ENCODE measurements at places on chromosomes 7 and 10.

DNA sequence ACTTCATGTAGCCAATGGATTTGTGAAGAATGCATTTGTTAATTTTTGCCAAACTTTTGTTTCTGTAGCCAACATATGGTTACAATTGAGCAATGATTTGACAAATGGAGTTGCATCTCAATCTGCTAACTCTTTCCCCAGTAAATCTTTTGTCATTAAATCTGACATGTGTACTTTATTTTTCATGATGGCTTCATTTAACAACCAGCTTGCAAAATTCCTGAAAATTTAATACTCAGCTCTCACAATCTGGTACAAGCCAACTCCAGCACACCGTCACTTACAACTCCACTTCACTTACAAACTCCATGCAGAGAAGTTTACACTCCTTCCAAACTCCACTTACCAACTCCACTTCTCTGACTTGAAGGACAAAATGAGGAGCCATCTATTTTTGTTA, 26.5 kb upstream of the HIBADH start:
- no peak for DNase-seq

GRCh38 chr7:101474178-101474577, 111.5 kb downstream of the COL26A1 start:
- DNase-seq: no peak

DNA sequence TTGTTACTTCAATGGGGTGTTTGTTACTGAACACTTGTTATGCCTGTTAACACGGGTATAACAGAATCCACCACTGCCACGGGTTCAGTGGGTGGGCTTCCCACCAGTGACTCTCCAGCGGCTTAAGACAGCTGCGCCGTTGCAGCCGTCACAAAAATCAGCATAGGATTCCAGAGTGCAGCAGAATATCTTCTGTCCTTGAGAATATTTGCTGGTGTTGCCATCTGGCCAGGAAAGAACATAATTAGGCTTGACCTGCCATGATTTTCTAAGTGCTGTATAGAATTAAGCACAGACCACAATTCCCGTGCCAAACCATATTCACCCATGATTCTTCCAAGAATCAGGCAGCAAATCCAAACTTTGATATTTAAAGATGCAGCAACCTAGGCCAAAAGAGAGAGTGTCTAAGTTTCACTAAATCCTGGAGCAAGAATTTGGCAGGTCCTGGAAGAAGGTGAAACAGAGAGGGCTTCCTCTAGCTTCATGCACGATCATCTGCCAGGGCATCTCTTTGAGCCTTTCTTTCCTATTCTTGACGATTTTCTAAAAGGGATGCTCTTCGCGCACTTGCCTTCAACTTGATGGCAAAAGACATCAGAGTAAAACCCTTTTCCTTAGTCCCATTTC, 95.0 kb downstream of the FRMD4A start:
- no peak for DNase-seq

GRCh38 chr7:20206104-20206896, 10.9 kb downstream of the MACC1 start:
- no peak for DNase-seq

DNA sequence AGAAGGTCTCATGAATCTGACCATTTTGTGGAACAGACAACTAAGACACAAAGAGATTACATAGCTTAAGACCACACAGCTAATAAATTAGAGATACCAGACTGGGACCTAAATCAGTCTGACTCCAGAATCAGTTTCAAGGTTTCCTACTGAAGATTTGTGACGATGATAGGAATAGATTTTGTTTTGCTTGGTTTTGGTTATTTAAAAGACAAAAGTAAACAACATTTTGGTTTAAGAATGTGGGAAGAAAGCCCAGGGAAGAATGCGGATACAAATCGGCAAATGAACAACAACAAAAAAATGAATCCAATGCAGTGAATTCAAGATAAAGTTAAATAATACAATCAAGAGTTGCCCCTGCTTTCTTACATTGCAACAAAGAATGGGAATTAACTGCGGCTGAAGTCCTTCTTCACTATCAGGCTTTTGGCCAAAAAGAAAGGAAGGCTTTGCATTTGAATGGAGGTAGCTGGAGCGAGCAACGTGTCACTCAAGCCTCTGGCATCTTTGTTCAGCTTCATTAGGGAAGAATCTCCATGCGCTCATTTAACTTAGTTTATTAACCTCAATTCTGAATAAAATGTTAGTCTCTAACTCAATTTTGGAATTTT, 210.8 kb downstream of the ADAM12 start:
- no peak for DNase-seq

GRCh38 chr10:113304726-113305125, 248.1 kb upstream of the HABP2 start:
- DNase-seq: no peak

DNA sequence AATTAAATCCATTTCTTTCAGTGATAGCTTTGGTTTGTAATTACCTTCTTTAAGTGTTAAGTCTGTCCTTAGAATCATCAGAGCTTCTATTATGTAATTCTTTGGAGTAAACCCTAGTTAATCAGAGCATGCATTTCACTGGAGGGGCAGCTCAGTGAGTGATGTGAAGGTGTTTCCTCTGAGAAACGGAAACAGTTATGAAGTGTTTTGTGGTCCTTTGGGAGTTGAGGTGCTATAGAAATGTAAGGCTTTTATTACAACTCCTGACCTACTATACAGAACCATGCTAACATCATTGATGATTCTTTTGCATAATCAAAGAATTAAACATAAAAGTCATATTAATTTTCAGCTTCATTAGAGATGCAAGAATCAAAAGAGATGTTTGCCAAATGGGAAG, 141.5 kb downstream of the EXOC4 start:
- DNase-seq: no peak

GRCh38 chr7:121002757-121003200, 14.3 kb downstream of the CPED1 start:
- peak; percentile 58 for DNase-seq

DNA sequence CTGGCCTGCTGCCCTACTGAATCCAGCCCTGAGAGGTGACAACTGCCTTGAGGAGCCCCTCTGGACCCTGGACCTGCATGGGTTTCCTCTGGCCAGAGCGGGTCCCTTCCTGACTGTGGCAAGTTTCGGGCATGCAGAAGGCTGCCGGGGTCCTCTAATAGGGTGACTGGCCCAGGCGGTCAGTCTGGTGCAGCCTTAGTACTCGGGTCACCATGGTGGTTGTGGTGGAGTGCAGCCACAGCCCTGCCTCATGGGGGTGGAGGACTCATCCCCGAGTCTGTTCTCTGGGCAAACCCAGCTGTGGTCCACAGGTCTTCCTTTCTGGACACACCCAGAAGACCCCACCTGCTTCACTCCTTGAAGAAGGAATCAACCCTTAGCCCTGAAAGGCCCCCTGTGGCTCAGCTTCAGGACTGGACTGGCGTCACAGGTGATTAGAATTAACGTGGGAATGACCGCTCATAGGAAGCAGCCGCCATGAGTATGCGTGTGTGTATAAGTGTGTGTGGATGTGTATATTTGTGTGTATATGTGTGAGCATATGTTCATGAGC, 28.7 kb downstream of the RAMP3 start:
- no peak for DNase-seq
